Activated T-helper 17 cell treated with anti-CD3 and anti-CD28 coated beads, Interleukin-2, amount 50 U/mL, for 72 hours (primary cell): ENCODE measurements at places on chromosomes 3 and 15. TPM values are rescaled to one million over a fixed set of nuclear protein-coding genes. Genes with fewer than 3 reads are reported as not detected.

Gene BCL2A1
- 77.0 TPM for total RNA-seq

Gene PLA2G4D
- total RNA-seq, result not detected

Gene CDHR4
- 0.40 TPM for total RNA-seq

Gene TOMM70
- total RNA-seq, result 52.4 TPM

Gene CYP8B1
- not detected for total RNA-seq

Gene PFN2
- total RNA-seq, result 1.8 TPM
